GM23338 (cell line): ENCODE measurements at places on chromosomes 12 and 14. TPM values are rescaled to one million over a fixed set of nuclear protein-coding genes. Genes with fewer than 3 reads are reported as not detected.

DNA sequence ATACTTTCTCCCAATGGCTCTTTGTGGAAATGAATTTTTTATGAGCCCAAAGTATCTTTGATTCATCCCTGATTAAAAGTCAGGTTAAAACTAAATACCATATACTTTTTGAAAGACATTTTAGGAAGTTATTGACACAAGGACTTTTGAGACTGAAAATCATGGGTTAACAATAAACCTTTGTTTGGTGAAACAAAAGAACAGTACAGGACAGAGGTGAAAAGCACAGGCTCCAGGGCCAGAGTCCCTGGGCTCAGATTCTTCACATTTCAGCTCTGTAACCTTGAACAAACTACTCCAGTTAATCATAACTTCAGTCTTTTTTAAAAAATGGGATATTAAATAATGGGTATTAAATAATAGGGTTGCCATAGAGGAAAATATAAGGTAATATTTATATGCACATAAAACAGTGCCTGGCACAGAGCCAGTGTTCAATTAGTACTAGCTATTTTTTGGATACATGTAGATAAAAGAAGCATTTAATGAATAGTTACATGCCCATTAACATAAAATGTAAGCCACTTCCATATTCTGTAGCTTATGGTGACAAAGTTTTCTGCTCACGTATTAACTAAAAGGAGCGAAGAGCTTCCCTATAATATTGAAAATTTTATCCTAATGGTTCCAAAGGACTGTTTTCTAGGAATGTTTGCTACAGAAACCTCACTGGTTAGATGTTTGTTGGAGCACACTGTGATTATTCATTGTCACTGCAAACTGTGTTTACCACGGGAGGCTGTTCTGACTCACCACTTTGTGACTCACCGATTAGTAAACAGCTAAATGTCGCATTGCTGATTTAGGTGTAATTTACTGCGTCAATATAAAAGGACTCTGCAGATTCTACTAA, 255.4 kb downstream of the DAD1 start:
- peak; percentile 34 for DNase-seq

The EID3 gene
- 3.4 and 8.8 TPM in 2 replicates for total RNA-seq

The RPGRIP1 gene
- total RNA-seq = 0.93 and 1.6 TPM in 2 replicates

DNA sequence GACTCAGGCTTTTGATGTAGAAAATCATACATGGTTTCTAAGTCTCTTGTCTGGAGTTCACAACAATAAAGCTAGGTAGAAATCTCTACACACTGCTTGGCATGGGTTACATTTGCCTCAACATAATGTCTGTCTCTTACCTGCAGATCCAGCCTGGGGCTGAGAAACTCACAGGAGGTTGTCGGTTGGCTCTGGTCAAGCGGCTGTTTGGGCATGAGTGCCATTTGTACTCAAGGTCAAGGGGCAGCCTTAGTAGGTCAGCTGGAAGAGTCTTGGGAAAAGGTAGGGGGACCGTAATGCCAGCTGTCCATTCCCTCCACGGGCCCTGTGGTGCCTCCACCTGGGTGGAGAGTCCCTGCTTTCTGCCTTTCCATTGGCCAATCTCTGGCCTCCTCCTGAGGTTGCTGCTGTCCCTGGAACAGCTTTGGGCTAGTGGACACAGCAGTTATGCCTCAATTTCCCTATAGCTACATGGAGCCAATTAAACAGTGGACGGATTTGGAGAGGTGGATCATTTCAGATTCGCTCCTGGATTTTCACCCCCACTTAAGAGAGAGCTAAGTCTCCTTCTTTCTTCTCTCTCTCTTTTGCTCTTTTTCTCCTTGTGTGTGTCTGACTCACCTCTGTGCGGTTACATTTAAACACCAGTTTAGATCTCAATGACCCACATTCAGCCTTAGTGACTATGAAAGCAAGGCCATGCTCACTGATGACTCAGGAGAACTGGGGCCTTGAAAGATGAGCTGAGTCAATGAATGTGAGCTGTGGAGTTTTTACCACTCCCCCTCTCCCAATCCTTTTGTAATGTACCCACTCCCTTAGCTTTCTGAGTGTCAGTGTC, 132.8 kb upstream of the HIF1A start:
- DNase-seq = no peak

DNA sequence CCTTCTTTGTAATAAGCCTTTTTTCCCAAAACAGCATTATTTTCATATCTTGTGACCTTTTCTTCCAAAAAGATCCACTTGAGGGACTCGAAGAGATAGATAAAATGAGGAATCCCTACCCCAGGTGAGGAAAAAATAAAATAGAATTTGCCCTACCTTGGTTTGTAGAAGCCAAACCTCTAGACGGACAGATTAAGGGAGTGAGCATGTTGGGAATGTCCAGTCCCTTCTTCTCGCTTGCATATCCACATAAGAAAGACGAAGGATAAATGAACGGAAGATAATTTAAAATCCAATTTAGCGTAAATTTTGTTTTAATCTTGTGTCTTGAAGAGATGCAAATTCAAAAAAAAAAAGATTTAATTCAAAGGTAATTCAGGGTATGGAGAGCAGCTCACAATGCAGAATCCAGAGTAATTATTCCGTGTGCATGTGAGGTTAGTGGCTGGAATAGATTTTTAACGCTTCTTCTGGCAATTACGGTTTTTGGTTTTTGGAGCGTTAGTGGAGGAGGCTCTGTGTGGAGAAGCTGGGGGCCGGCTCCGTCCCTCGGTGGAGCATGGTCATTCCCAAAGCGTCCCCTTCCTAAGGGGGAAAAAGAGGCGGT, 1.5 kb downstream of the GRIN2B start:
- DNase-seq = no peak
